Activated T-helper 9 cell treated with anti-CD3 and anti-CD28 coated beads, Interleukin-2, amount 50 U/mL, for 16 hours (primary cell): ENCODE measurements at places on chromosomes 2 and 18.

- no peak for DNase-seq
Measured at GRCh38 chr2:12759248-12759647, 42.5 kb downstream of the TRIB2 start.

DNA sequence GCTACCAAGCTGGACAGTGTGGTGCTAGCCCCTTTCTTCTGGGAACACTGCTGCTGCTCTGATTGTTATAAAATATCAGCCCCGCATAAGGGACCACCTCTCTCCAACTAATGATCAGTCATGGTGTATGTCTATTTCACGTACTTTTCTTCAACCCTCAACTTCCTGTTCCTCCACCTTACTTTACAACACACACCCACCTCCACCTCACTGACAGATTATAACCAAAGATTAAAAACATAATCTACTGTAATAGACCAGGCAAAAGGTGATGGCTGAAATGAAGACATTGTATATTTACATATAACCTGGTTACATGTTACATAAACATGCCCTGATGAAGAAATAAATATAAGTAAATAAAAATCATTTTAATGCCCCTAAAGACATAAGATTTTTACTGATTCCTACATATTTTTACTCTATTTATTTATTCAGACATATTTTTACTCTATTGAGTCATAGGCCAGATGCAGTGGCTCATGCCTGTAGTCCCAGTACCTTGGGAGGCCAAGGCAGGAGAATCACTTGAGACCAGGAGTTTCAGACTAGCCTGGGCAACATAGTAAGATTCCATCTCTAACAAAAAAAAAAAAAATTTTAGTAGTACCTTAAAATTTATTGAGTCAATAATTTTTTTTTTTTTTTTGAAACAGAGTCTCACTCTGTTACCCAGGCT, 12.8 kb downstream of the STK39 start:
- no peak for DNase-seq

GRCh38 chr2:44079686-44080085, 83.9 kb upstream of the LRPPRC start:
- no peak for DNase-seq

GRCh38 chr2:120869036-120869729, 133.5 kb downstream of the GLI2 start:
- DNase-seq, result no peak

- no peak for DNase-seq
Measured at GRCh38 chr18:49521216-49521835, 34.3 kb upstream of the C18orf32 start.

DNA sequence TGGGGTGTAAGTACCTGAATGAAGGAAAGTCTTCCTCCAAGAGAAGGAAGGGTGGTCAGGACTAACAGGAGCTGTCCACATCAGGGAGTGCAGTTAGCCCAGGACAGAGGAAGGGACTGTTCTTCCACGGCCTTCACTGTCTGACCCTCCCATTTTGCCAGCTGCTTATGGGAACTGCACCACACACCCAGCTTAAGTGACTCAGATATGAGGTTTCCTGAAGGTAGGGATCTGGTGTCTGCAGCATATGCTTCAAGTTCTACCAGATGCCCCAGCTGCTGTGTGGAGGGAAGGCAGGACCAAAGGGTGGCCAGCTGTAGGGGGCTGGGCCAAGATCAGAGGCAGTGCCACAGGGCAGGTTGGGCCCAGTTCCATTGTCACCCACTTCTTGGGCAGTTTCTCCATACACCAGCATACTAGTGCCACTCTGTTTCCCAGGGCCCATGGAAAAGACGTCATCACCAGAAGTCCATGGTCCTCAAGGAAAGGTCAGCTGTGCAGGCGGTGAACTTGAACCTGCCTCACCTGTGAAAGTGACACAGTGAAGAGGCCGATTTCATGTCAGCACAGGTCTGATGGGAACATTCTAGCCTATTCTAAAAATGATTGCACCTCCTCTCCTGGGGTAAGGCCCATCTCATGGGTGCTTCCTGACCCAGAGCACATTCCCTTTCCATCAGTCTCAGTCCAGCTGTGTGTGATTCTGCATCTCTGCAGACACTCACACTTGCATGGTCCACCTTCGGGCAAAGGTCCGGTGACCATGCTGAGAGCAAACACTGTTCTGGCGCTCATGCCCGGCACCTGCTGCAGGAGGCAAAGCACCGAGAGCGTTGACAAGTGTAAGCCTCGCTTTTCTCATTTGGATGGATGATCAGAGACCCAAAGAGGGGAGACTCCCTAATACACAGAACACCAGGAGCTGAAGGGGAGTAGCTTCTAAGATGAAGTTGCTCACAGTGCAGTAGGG, 68.0 kb downstream of the ACAA2 start:
- no peak for DNase-seq

GRCh38 chr2:219497495-219498279, 1.0 kb upstream of the GMPPA start:
- DNase-seq, result no peak

- DNase-seq, result no peak
Measured at GRCh38 chr2:64024259-64024949, 5.2 kb upstream of the VPS54 start.

GRCh38 chr2:143955401-143956065, 564.4 kb downstream of the ZEB2 start:
- no peak for DNase-seq

GRCh38 chr2:122328816-122329215, 573.4 kb downstream of the TSN start:
- DNase-seq, result no peak

DNA sequence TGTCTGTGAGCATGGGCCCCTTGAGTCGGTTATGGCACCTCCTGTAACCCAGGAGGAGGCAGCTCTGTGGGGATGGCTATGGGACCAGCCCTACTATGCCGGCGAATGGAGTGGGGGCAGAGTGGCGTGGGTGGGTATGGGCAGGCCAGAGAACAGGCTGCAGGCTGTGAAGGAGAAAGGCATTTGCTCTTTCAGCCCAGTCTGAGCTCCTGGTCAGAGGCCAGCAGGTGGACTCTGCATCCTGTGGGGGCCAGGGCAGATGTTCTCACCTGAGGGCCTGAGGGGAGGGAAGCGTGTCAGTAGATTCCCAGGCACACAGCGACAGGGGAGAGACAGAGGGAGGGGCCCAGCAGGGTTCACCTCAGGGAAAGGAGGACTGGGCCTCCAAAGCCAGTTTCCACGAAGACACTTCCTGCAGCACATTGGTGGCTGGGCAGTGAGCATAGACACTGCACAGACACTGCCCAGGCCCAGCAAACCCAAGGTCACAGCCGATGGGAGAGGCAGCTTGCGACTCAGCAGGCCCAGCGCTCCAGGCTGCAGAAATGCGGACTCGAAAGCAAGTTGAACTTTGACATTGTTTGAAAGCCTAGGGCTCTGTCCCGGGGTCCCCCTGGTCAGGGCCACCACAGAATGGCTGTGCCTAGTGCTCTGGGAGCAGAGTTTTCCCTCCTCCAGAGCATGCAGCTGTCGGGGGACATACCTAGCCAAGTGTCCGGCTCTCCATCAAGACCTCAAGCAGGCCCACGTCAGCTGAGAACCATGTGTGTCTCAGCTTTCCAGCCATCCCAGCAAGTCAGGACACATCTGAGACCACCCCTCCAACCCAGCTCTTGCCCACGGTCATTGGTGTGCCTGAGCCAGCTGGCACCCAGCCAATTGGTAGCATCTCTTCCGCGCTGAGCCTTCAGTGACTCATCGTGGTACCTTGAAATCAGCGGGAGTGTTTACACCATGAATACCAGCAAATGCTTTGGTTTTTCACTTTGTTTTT, 53.8 kb downstream of the TGOLN2 start:
- DNase-seq, result no peak

DNA sequence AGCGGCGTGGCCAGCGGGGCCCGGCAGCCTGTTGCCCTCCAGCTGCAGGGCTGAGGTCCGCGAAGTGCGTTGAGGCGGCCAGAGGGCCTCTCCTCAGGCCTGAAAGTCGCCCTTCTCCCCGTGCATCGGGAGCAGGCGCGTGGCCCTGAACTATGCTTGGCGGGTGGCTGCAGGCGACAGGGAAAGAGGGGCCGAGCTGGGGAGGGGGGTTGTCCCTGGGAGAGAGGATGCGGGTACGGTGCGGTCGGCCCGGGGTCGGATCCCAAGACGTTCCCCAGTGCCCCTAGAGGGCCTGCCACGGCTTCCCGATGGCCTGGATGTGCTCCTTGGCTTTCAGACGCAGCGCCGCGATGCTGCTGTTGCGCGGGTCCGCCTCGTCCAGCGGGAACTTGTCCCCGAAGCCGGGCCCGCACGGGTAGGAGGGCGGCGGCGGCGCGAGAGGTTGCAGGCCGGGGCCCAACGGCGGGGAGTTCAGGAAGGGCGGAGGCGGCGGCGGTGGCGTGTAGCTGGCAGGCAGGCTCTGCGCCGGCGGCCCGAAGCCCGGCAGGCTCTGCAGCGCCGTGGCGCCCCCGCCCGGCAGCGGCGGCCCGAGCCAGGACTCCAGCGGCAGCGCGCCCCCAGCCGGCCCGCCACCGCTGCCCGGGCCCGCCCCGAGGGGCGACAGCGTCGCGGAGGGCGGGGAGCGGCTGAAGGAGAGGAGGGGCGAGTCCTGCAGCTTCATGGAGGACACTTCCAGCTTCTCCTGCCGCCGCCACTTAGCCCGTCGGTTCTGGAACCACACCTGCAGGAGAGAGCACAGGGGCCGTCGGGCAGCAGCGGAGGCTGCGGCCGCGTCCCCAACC, 4.3 kb downstream of the RAX start:
- DNase-seq, result no peak

DNA sequence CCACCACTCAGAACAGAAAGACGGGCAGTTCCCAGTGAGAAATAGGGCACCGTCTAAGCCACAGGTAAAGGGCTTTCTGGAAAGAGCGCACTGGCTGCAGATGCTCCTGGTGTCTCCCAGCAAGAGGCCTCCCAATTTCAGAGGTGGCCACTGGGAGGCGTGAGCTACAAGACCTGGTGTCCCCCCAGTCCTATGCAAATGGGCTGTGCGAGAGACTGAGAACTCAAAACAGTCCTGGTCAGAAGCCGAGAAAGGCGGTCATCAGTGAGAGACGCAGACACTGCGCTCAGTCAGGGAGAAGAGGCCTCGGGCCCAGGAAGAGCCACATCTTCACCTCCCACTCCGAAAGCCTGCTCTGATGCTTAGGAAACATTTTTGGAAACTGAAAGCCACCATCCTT, 179.5 kb downstream of the EIPR1 start:
- DNase-seq, result peak; percentile 25

DNA sequence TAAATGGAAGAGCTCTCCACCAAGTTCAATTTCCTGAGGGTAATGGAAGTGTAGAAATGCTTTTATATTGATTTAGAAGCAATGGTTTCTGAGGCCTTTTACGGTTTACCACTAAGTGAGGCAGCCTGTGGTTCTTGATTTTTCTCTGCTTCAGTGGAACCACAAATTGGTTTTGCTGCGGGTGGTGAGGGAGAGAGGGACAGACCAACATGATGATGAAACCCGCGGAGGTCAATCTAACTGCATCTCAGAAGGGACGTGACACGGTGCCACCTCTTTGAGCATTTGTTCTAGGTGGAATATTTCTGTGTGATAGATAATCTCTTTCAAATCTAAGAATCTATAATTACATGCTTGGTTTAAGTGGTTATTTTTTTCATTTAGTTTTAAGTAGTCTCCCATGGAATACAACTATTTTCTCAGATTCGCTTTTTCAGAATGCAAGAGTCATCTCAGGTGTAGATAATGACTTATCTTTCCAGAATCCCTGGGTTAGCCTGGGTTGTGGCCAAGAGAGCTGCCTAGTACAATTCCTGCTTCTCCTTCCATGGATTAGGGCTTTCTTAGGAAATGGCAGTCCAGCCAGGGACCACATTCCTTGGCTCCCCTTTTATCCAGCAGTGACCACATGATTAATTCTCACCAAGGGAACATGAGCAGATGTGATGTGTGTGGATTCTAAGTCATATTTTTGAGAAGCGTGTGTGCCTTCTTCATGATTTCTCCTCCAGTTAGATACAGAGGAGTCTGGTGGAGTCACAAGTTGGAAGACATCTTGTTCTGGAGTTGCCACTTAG, 52.5 kb downstream of the KCNE4 start:
- DNase-seq, result no peak

DNA sequence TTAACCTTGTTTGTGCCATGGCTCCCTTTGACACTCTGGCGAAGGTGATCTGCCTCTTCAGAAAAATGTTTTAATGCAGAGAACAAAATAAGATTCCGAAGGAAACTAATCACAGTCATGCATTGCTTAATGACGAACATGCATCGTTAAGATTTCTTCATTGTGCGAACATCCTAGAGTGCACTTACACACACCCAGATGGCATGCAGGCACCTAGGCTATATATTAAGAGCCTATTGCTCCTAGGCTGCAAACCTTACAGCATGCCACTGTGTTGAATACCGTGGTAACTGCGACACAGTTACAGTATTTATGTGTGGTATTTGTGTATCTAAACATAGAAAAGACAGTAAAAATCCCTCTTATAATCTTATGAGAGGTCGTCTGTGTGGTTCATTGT, 8.3 kb downstream of the ASAP2 start:
- no peak for DNase-seq

GRCh38 chr2:159875083-159875482, 77.1 kb upstream of the CD302 start:
- no peak for DNase-seq

GRCh38 chr2:62727876-62728566, 22.5 kb downstream of the EHBP1 start:
- no peak for DNase-seq

DNA sequence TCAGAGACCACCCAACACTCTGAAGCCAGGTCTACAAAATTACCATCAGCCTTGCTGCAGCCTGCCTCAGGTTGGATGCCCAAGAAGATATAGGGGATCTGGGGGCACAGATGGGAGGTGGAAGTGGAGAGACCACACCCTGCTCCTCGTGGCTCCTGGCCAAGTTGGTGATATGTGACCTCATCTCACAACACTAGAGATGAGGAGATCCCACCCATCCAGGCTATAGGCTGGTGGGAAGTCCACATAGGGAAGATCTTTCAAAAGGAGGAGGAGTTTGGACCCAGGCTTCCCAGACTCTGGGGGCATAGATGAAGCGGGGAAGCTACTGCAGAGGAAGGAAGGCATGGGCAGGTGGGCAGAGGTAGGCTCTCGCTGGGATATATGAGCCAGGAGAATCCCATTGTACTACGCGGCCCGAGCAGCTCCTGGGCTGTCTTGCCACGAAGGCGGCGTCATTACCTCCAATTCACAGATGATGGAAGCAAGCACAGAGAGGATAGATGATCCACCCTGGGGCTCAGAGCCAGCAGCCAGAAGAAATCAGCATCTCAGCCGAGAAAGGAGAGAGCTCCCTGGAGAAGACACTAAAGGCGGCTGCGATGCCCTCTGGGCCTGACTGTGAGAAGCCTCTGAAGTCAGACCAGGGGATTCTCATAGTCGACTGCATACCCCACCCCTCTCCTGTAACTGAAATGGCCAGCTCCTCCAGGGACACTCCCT, 96.0 kb downstream of the RHOB start:
- no peak for DNase-seq

GRCh38 chr18:76984193-76985155, 148.1 kb downstream of the MBP start:
- DNase-seq, result no peak

- no peak for DNase-seq
Measured at GRCh38 chr18:49072524-49072934, 121.8 kb upstream of the SMAD7 start.

DNA sequence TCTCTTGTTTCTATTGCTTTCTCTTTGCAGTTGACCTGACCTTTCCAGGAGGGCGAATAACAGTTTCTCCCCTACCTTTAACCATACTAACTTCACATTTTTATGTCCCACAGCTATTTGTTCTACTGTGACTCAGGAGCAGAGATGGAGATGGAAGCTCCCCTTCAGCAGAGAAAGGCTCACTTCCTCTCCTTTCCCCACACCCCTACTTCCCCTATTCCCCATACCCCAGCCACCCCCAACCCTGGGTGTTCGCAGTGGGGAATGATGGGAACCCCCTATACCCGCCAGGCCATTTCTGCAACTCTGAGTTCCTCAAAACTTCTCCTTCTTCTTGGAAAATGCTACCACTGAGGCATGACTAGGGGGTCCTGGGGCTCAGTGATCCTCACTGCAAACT, 285.4 kb upstream of the MGAT5 start:
- no peak for DNase-seq
